Hindlimb muscle (tissue), 1 donor: ENCODE measurements at places on chromosomes 6 and 20.

- DNase-seq, result no peak
Measured at GRCh38 chr6:84460491-84460890, 233.0 kb upstream of the CEP162 start.

- DNase-seq, result no peak
Measured at GRCh38 chr6:34359418-34360158, 32.9 kb downstream of the NUDT3 start.

DNA sequence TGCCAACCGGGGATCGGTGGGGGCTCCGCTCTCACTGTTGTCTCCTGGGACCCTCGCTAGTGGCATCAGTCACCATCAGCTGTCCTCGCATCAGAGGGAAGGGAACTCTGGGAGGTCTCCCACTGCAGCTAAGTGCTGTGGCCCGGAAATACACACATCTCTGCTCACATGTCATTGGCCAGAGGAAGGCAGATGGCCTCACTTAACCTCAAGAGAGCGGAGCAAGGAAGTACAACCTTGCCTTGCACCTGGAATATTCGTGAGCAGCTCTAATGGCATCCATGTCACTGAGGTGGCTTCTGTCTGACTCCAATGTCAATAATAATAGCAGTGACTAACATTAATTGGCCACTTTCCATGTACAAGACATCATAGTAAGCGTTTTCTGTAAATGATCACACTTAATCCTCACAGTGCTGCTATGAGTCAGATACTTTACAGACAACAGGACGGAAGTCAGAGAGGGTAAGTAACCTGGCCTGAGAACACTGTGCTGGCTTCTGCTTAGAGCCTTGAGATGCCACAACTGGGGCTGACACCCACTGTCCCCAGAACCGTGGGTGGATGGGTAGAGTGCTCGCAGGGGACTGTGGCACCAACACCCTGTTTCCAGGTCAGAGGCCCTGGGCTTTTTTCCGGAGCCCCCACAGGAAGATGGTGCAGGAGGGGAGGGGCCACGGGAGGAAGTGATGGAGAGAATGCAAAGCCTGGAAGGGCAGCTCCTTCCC, 6.0 kb downstream of the LHFPL5 start:
- no peak for DNase-seq

DNA sequence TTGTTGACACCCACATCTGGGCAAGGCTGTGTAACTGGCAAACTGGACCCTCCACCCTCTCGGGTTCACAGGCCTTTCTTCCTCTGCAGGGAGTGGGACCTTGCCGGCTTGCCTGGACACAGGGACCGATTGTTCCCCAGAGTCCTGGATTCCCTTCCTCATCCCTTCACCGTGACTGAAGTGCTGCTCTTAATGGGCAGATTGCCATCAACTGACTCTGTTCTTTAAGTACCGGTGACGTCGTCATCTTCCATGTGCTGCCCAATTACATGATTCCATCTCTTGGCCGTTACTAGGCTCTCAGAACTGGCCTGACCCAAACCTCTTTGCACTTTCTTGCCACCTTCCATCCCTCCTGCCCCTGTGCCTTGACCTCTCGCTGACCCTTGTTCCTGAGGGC, 85.4 kb downstream of the EYA4 start:
- no peak for DNase-seq

GRCh38 chr6:5119090-5119951, 34.2 kb downstream of the PPP1R3G start:
- no peak for DNase-seq

- DNase-seq, result no peak
Measured at GRCh38 chr6:40482532-40482931, 104.6 kb downstream of the LRFN2 start.

GRCh38 chr6:142851601-142852000, 93.4 kb downstream of the HIVEP2 start:
- DNase-seq, result no peak
